ENCODE measurements at places on chromosomes 3 and 15.

- no peak for DNase-seq
Measured at GRCh38 chr3:138461246-138461645, 26.8 kb downstream of the ESYT3 start.

- no peak for DNase-seq
Measured at GRCh38 chr3:125136966-125137357, 75.6 kb downstream of the SLC12A8 start.

DNA sequence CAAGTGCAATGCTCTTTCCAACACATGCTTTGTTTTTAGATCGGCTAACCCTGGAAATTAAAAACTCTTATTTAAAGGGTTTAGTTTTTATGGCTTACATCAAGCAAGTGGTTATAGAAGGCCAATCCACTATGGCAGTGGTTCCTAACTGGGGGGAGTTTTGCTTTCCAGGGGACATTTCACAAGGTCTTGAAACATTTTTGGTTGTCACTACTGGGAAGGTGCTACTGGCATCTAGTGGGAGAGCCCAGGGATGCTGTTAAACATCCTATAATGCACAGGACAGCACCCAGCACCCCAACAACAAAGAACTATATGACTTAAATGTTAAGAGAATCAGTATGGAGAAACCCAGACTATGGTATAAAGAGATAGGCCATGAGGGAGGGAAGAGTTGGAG is 439.0 kb downstream of the NTRK3 start:
- no peak for DNase-seq

- no peak for DNase-seq
Measured at GRCh38 chr3:45655906-45656305, 33.3 kb upstream of the SACM1L start.

DNA sequence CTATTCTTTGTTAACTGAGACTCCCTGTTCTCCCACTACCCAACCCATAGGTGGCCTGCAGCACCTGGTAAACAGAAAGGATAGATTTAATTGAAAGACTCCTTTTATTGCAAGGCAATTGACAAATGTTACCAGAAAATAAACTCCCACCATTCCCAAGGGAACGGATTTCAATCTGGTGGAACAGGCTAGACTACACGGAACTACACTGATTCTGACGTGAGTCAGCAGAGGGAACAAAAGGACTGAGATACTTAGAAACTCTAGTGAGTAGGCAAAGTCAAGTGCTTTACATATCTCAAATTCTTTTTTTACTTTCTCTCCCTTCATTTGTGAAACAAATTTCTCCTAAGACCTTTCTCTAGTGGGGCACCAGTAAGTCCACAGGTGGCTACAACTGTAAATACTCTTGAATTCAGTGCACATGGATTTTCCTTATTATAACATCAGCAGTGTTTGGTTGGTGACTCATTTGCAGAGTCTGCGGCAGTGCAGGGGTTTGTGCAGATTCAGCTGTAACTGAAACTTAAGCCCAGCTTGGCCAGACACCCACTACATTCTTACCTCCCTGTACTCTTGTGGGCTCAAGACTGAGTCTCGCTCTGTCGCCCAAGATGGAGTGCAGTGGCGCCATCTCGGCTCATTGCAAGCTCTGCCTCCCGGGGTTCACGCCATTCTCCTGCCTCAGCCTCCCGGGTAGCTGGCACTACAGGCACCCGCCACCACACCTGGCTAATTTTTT is 34.3 kb upstream of the PLSCR2 start:
- no peak for DNase-seq

DNA sequence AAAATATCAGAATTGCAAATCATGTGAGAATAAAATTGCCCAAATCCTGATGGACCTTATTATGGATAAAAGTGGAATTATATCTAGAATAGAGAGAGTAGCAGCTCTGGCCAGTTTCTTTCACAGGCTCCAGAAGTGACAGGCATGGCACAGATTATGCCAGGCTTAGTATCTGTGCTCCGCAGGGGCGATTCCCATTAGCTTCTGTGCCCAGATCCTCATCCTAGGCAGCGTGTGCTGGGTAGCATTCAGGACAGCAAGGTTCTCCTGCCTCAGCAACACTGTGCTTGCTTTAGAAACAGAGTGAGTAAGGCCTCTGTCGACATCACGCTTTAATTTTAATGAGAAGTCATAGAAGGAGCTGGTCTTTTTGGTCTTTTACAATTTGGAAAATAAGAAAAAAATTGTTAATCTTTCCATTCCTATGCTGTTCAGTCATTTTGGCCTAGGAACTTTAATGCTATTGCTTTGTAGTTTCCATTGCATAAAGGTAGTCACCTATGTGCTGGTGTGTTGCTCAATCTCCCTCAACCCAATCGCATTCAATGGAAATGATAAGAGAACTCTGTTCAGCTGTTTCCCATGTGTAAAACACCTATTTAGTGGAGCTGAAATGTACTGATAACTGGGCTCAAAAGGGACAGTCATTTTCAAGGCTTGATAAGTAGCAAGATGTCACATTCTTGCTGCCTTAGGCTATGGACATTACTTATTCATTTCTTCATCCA is 770.1 kb downstream of the AGBL1 start:
- no peak for DNase-seq

- no peak for DNase-seq
Measured at GRCh38 chr15:85545185-85545584, 164.8 kb downstream of the AKAP13 start.

GRCh38 chr15:71120428-71120944 is 5.2 kb downstream of the THSD4 start:
- DNase-seq, result no peak
